ENCODE measurements at places on chromosomes 3 and 15.

GRCh38 chr3:182570946-182571594 lies 222.2 kb upstream of the ATP11B start:
- no peak for DNase-seq

DNA sequence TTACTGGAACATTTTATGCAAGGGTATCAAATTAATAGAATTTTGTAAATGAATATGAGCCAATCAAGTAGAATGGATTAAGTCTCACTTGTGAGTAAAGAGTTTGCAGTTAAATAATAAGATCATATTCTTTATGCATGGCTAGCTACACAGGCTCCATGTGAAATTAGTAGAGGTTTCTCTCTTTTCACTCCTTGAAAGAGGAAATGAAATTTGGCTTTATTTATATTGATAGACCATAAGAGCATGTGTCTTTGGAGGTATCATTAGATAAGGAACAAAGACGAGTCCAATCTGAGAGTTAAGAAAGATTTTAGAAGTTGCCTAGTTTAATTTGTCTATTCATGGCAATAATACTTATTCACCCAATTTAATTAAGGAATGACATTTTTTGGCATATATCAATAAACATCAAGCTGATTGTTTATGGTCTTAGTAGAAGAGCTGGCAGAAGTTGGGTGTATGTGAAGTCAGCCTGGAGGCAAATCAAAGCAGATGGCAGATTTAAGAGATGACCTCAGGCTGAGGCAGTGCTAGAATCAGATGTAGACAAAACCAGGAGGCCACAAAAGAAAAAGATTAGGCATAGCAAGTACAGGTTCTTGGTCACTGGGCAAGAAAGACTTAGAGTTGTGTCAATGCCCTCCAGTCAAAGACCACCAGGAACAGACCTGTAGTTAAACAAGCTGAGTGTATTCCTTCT lies 406.5 kb upstream of the ARHGEF26 start:
- DNase-seq: no peak

DNA sequence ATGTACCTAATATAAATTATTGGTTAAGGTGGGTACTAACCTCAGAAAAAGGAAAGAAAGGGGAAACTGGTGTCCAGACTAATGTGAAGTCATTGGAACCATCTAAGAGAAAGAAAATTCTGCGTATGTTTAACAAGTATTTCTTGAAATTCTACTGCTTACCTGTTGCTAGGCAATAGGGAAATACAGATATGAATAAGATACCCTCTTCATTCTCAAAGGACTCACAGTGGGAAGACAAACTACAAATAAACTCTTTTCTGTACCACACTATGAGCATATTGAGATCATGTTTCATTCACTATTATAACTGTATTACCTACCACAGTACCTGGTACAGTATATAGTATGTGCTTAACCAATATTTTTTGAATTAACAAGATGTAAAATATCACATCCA lies 140.5 kb upstream of the MLF1 start:
- DNase-seq: no peak

- no peak for DNase-seq
Measured at GRCh38 chr3:29754346-29754745, 473.5 kb downstream of the RBMS3 start.

DNA sequence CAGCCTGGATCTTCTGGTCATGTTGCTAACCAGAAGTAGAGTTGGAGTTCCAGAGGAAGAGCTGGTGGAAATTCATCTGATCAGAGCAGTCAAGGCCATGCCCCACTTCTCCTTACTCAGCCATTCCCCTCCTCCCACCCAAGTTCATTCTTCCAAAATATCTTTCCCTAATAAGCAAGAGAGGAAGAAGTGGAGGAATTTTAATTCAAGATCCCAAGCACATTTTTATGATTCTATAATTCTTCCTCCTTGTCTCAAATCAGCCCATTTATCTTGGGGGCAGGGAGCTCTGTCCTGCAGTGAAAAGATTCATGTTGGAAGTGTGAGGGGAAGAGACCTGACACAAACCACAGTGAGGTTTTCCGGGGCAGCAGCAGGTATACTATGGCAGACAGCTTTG lies 85.0 kb upstream of the GALNT15 start:
- no peak for DNase-seq

DNA sequence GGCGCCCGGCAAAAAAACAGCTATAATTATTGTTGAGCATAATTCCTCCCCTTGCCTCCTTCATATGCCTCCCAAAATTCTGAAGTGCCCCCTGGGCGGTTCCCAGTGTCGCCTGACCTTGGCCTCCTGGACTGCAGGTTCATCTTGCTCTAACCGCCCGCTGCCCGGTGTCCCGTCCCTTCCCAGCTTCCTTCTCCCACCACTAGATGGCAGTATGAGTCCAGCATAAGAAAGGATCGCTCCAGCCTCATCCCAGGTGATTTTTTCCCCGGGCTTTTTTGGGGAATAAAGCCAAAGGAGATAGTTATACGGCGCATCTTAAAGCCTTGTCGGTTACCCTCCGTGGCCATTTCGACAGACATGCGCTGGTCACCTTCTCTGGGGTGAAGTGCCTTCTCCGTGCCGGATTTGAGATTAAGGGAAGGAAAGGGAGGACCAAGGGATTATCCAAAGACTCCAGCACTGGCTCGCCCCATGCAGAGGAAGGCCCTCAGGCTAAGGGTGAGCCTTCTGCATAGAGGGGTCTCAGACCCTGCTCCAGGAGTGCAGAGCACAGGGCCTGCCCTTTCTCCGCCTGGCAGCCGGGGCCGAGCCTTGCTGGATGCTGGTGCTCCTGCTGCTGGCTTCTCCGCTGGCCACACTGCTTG lies 45.8 kb upstream of the TRA2B start:
- peak; percentile 48 for DNase-seq

GRCh38 chr3:19213603-19214220 lies 65.4 kb downstream of the KCNH8 start:
- DNase-seq: no peak

DNA sequence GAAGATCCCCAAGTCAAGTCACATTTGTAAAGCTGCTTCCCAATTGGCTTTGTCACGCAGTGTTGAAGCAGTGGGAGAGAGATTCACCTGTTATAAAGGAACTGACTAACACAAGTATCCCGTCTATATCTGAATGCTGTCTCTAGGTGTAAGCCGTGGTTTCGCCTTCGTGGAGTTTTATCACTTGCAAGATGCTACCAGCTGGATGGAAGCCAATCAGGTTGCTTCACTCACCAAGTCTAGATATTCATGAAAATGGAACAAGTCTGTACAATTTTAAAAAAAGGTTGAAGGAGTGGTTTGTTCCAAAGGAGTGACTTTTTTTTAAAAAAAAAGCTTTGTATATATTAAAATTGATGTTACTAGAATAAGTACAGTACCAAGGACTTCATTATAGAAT lies 11.7 kb downstream of the RBM5 start:
- no peak for DNase-seq

GRCh38 chr15:66161108-66161507 lies 92.4 kb downstream of the MEGF11 start:
- no peak for DNase-seq

DNA sequence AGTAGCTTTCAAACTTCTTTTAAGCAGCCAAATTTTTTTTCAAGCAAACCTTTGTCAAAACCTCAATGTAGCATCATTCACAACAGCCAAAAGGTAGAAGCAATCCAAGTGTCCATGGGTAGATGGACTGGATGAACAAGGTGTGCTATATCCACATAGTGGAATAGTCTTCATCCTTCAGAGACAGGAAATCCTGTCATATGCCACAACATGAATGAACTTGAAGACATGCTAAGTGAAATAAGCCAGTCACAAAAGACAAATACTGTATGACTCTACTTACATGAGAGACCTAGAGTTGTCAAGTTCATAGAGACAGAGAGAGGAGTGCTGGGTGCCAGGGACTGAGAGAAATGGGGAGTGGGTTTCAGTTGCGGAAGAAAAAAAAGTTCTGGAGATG lies 87.6 kb downstream of the SRGAP3 start:
- no peak for DNase-seq

DNA sequence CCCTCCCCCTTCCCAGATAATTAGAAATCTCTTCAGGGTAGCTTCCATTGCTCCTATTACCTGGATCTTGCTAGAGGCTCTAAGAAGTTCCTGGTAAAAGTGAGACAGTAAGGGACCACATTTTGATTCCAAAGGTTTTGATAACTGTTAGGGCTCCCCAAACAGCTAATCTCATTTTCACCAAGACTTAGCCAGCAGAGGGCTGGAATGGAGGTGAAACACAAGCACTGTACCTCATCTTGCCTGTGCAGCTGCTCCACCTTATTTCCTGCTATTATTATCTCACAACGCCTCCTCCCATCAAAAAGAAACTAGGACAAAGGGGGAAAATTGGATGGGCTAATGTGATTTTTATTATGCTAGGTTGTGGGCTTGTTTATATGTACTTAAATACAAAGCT lies 7.3 kb downstream of the SETD5 start:
- DNase-seq: no peak

DNA sequence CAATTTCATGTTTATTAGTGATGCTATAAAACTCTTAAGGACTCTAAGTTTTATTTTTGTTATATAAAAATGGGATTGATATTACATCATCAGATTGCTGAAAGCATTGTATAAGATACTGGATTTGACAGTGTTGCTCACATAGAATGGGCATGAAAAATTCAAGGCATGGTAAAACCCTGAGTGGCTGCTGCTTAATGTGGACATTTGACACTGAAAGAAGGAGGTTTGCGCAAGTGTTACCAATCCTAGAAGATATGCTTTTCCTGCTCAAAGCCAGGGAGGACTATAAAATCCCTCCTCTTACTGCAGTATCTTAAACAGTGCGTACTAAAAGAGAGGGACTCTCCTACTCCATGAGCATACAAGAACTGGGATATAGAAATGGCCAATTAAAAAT lies 65.8 kb upstream of the PTX3 start:
- no peak for DNase-seq

- peak; percentile 74 for DNase-seq
Measured at GRCh38 chr15:64731012-64731804, 44.2 kb downstream of the RBPMS2 start.

DNA sequence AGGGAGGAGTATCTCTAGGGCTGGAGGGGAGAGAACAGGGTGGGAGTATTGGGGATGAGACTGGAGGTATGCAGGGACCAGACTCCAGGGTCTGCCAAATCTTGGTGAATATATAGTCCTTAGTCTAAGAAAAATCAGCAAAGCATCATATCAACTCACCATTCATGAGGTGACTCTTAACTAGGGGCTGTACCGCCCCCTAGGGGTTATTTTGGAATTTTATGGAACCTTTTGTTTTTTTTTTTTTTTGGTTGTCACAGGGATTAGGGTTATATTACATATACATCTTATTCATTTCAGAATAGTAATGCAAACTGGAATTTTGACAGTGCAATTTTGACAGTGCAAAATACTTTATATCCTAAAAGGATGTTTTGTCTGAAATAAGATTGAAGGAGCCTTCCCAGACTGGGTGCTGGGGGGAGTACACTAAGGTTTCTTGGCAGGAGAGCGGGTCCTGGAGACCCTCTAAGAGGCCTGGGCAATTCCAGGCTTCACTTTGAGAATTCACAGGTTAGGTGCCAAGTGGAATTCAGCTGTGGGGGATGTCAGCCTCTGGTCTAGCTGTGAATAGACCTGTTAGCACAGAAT lies 7.5 kb downstream of the CMTM7 start:
- no peak for DNase-seq

DNA sequence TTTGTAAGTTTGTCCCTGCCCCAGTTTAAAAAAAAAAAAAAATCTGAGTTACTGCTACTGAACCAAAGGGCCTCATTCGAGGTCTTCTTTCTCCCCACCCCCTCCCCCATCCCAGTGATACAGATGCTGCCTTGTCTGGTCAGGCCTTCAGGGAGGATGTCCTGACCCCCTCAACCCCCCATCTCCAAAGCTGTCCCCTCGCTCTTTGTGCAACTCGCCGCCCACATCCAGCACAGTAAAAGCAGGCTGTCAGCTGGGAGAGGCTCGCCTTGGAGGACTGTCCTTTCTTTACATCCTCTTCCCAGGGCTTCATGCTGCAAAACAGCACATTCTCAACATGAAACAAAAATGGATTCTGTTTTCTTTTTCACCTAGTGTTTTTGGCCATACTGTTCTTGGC lies 133.4 kb downstream of the VGLL4 start:
- DNase-seq: no peak

DNA sequence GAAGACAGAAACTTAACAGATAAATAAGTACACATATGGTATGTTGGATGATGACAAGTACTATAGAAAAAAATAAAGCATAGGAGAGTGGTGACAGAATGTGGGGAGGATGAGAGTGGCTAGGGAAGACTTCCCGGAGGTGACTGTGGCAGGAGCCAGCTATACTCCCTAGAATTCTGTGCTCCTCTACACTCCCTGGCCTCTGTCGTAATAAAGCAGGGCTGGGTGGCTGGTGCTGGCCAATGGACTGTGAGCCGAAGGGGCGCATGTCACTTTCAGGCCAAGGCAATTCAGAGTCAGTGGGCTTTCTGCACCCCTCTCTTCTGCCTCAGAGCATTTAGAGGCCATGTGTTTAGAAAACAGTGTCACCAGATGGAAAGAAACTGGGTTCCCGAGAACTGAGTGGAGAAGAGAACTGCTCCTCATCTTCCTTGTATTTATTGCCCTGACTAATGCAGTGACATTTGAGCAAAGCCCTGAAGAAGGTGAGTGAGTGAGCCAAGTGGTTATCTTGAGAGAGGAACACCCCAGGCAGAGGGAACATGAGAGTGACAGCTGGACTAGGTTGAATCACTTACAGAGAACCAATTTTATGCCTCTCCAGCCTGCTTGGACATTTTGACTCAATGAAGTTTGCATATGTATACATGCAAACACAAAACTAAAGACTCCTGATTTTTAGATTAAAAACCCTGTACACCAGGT lies 5.2 kb upstream of the VPS8 start:
- no peak for DNase-seq

GRCh38 chr15:89499156-89499555 lies 2.8 kb upstream of the RHCG start:
- DNase-seq: no peak

GRCh38 chr15:101799665-101800064 lies 3.6 kb upstream of the OR4F6 start:
- no peak for DNase-seq

- no peak for DNase-seq
Measured at GRCh38 chr15:98536976-98537375, 111.4 kb upstream of the IGF1R start.

All from stimulated activated CD4-positive, alpha-beta T cell treated with anti-CD3 and anti-CD28 coated beads, TNF-alpha, amount 100 ng/mL, for 24 hours (primary cell).